ENCODE measurements at places on chromosomes 5 and 9. TPM values are rescaled to one million over a fixed set of nuclear protein-coding genes. Genes with fewer than 3 reads are reported as not detected.
A peak's percentile ranks its signal among the peaks of the same experiment; 100 is the strongest.

EQTN gene
- not detected for total RNA-seq

DNA sequence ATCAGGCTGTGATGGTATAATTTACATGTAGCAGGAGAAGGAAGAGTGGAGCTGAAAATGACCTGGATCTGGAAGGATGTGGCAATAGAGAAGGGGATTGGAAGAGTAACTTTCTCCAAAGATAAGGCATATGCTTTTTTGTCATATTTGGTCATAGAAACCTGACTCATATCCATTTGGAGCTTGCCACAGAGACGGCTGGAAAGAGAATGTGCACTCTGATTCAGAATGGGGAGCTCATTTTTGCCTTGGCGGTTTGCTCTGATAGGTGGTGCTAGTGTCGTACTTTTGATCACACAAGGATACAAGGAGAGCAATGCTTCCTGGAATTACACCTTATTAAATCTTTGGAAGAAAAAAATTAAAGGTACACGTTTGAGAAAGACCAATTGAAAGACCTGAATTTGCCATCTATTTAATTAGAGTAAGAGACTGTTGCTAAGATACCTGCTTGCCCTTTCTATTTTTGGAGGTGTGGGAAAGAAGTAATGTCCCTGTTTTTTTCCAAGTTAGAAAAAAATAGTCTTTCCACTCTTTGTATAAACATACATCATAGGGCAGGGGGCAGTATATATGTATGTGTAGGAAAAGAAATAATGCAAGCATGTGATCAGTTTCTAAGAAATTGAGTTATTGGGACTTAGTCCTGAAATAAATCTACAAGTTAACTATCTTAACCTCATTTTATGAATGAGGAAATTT lies 5.4 kb downstream of the LSM11 start:
- H3K27ac ChIP-seq: no peak overlapping the region
- peaks cover 9% of the 10 kb centered on the region for H3K36me3 ChIP-seq
- DNase-seq: no peak
- H3K4me3 ChIP-seq: no peak overlapping the region
- H3K27me3 ChIP-seq: no peaks in the 10 kb centered on the region

DNA sequence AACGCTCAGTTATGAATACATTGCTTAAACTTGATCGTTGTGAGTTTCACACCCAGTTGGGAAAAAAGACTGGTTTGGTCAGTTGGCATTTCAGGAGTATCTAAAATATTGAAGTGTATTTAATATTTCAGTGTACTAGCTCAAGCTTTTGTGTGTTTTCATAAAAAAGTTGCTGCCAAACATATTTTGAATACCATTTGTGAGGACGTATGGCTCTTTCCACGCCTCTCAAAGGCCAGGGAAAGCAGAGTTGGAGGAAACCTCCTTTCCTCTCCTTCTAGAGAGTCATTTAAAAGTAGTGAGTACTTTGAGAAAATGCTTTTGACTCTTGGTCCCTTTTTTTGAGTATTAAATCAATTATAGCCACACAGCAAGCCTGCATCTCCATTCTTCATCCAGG lies 43.2 kb upstream of the ANKRD33B start:
- H3K4me1 ChIP-seq: no peaks in the 10 kb centered on the region
- no peak for DNase-seq
- H3K4me3 ChIP-seq: no peak overlapping the region
- H3K36me3 ChIP-seq: no peaks in the 10 kb centered on the region

DNA sequence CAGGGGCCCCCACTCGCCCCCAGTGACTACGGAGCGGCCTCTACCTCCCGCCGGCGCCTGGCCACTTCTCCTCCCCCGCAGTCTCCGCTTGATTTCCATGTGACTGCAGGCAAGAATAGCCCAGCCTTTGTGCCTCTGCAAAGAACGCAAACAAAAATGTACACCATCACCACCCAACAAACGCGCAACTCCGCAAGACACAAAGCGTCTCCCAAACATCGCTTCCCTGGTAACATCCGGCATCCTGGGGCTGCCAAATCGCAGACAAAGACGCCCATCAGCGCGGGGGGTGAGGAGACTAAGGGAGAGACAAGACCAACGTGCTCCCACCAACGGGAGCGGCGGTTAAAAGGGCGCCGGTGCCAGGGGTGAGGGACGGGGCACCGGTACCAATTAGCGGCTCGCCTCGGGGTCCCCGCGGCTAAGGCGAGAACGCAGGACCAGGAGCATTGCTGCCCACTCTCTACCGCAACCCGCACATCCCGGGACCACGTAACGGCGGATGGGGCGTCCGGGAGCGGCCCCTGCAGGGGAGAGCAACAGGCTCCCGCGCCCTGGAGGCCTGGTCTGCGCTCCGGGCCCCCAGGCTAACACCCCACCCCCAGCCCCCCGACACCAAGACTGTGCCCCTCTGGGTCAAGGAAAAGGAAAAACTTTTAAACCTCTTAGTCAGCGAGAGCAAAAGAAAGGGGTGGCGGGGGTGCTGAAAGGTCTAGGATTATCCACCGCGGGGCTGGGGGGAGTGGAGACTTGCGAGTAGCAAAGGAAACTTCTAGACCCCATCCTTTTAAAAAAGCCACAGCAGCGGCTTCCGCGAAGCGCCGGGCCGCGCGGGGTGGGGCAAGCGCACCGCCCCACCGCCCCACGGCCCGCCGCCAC lies 885 bp downstream of the MPDZ start:
- H3K4me1 ChIP-seq: no peaks in the 10 kb centered on the region
- no peaks in the 10 kb centered on the region for H3K36me3 ChIP-seq
- no peak overlapping the region for H3K4me3 ChIP-seq
- H3K27me3 ChIP-seq: peaks cover 15% of the 10 kb centered on the region

DNA sequence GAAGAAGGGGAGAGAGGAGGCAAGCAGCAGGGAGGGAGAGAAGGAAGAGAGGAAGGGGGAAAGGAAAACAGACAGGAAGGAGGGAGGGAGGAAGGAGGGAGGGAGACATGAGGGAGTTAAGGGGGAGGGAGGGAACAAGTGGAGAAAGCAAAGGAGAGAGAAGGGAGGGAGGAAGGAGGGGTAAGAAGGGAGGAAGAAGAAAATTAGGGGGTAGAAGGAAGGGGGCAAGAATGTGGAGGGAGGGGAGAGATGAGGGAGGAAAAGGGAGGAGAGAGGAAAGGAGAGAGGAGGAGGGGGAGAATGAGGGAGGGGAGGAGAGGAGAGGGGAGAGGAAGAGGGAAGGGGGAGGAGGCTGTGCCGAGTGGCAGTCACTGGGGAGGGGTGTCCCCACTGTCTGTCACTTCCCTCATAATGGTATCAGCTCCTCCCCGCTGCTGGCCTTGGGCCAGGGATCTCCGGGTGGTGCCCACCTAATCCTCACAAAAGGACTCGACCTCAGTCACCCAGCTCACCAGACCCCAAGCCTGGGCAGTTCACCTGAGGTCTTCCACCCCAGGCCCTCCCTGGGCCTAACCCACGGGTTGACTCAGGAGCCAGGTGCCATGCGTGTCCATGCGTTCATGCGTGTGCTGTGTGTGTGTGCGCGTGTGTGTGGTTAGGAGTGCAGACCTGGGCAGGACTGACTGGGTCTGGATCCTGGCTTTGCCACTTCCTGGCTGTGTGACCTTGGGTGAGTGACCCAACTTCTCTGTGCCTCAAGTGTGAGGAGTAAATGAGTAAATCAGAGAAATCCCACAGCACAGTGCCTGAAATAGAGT lies 18.1 kb downstream of the C9orf50 start:
- H3K36me3 ChIP-seq: no peaks in the 10 kb centered on the region
- DNase-seq: no peak
- H3K27me3 ChIP-seq: peaks cover 2% of the 10 kb centered on the region
- peaks cover 61% of the 10 kb centered on the region for H3K4me1 ChIP-seq
- peak overlapping the region; percentile 77 for H3K27ac ChIP-seq

DNA sequence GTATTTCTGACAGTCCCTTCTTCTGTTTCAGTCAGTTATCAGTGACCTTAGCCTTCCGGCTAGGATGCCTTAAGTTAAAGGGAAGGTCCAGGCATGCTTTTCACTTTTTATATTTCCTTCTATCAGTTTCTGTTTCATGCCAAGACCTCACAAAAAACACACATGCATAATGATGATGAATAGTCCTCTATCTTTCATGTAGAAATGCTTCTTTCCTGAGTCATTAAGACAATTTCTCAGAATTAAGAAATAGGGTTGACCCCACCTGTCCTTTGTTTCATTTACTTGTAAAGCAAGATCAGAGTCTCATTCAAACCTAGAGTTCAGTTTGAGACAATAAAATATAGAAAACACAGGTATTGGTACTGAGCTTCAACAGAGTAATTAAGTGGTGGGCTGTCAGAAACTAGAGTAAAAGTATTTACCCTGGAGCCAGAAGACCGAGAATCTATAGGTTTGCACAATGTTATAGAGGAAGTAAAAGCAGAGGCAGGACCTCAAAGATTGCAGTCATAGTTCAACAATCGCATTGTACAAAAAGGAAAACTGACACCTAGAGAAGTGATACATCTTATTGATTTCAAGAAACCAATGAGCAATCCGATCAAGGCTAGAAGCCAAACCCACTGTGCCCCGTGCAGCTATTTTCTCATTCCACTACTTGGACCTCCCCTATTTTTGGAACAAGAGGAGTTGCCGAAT lies 118.7 kb upstream of the PUM3 start:
- no peaks in the 10 kb centered on the region for H3K27me3 ChIP-seq
- H3K27ac ChIP-seq: no peak overlapping the region
- no peaks in the 10 kb centered on the region for H3K36me3 ChIP-seq
- no peaks in the 10 kb centered on the region for H3K4me1 ChIP-seq
- H3K4me3 ChIP-seq: no peak overlapping the region

DNA sequence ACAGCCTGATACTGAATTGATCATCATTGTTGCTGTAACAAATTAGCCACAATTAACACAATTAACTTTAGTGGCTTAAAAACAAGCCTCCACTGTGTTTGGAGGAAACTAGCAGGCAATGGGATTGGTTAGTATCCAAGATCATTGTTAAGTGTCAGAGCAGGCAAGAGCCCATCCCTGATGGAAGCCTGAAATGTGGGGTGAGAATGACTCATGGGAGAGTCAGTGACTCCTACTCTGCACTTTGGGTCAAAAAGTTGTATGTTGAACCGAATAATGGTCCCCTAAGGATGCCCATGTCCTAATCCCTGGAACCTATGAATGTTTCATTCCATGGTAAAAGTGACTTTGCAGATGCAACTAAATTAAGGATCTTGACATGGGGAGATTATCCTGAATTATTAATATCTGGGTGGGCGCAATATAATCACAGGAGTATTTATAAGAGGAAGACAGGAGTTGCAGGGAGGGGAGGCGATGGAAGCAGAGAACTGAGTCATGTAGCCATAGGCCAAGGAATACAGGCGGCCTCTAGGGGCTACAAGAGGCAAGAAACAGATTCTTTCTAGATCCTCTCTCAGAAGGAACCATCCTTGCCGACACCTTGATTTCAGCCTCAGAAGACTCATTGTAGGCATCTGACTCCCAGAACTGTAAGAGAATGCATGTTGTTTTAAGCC lies 28.8 kb downstream of the ALG2 start:
- H3K4me3 ChIP-seq: no peak overlapping the region
- H3K27ac ChIP-seq: no peak overlapping the region
- no peaks in the 10 kb centered on the region for H3K27me3 ChIP-seq

DNA sequence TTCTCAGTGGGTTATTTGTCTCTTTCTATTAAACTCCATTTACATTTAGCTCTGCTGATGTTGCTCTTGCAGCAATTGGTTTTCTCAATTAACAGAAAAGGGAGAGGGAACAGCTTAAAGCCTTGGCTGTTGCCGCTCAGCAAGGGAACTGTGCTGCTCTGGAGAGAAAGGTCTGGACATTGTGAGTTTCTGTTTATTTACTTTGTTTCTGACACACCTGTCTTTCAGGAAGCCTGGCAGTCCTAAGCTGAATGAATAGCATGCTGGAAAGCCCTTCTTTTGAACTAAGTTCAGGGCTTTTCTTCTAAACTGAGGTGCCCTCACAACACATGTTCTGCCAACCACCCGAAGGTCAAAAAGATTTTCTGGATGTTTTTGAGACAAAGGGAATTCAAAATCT lies 491.9 kb downstream of the PDE4D start:
- no peak overlapping the region for H3K27ac ChIP-seq
- H3K4me1 ChIP-seq: no peaks in the 10 kb centered on the region
- DNase-seq: no peak
- no peak overlapping the region for H3K4me3 ChIP-seq
- H3K36me3 ChIP-seq: no peaks in the 10 kb centered on the region
- H3K27me3 ChIP-seq: peaks cover 5% of the 10 kb centered on the region

All from activated CD8-positive, alpha-beta T cell treated with anti-CD3 and anti-CD28 coated beads, Interleukin-2, amount 10 ng/mL, durations not matched to agents 7 days and 5 days (primary cell).